Naive thymus-derived CD8-positive, alpha-beta T cell (primary cell): ENCODE measurements at places on chromosomes 1 and 21.

GRCh38 chr1:183246436-183246835 is 60.4 kb downstream of the LAMC2 start:
- no peak for DNase-seq

GRCh38 chr1:167456524-167456923 is 61.8 kb downstream of the CD247 start:
- DNase-seq = no peak

DNA sequence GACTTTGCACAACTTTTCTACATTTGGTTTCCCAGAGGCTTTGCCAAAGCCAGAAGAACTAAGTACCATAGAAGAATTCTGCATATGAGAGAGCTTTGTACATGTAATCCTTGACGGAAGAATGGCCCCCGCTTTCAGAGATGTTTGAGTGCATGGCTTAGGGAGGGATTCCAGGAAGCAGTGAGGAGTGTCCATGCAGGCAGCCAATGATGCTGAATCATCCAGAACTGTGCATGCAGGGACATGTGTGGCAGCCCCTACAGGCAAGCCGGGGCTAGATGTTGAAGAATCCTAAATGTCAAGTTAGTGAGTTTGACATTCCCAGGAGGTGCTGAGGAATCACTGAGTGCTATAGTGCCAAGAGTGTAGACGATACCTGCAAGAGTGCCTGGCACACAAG is 9.9 kb upstream of the HAO2 start:
- no peak for DNase-seq

DNA sequence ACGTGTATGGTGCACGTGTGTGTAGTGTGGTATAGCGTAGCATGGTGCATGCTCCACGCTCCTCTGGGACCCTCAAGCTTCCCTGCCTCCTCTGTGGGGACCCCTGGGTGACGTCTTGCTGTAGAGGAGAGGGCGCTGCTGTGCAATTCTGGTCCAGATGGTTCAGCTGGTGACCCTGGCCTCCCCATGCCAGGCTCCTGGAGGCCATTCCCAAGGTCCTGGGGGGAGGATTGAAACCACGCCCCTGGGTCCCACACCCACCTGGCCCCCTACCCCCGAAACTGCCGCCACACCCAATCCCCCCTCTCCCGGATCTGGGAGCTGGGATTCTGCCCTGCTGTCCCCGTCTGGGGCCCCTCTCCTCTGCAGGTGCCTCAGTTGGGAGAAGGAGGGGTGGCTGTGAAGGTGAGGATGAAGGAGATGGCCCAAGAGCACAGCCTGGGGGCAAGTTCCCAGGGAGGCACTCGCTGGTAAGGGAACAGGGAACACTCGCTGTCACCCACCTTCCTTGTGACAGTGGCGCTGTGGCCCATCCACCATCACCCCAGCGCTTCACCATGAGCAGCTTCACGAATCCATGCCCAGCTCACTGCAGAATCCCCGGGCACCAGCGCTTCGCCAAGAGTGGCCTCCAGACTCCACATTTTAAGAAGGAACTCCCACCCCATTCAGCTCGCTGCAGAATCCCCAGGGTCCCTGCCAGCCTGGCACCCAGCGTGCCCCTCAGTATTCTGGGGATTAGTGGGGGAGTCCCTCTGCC is 38.0 kb downstream of the WDR4 start:
- DNase-seq = no peak

DNA sequence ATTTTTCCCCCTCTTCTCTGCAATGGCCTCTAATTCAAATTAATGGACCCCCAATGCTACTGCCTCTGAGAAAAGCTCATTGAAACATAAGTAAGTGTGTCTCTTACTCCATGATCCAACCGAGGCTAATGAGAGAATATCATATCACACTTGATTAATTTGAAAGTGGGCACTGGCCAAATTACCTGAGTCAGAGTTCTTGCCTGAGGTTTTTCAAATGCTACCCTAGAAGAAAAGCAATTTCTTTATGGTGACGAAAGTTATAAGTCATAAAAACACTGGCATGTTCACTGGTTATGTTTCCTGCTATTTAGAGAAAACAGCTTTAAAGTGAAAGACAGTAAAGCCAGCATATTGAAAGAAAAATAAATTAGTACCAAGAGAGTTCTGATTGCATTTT is 368.8 kb upstream of the TMPRSS15 start:
- no peak for DNase-seq

GRCh38 chr1:186925881-186926669 is 97.3 kb downstream of the PLA2G4A start:
- DNase-seq = no peak

DNA sequence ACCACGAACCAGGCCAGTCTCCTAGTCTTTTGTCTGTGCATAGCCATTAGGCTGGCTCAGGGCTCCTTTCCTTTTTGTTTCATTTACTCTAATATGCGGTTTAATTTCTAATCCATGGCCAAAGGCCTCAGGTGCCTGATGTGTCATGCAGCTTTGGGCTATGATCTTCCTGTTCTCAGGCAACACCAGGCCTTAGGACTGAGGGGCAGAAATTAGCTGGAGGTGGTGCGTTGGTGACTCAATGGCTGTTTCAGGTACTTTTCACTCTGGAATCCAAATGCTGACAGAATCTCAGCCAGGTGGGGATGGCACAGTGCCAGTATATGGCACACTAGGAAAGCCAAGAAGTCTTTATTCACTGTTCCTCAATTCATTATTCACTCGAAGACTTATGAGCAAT is 105.3 kb downstream of the CACNA1E start:
- no peak for DNase-seq

- no peak for DNase-seq
These were observed 16.6 kb upstream of the CLCA4 start for GRCh38 chr1:86530211-86530845.
